ENCODE measurements at places on chromosomes 12 and 14. TPM values are rescaled to one million over a fixed set of nuclear protein-coding genes. Genes with fewer than 3 reads are reported as not detected.

DCAF4 gene
- total RNA-seq: 5.5 TPM

- no peak for DNase-seq
Measured at GRCh38 chr12:126418400-126418799, 1353.2 kb downstream of the AACS start.

PLEKHD1 gene
- 0.22 TPM for total RNA-seq

GRCh38 chr12:68746572-68747180 lies 700 bp downstream of the SLC35E3 start:
- peak; percentile 64 for DNase-seq

C12orf57 gene
- 251 TPM for total RNA-seq

MRPL51 gene
- 280 TPM for total RNA-seq

GRCh38 chr14:27148143-27148542 lies 550.3 kb upstream of the NOVA1 start:
- no peak for DNase-seq

DNA sequence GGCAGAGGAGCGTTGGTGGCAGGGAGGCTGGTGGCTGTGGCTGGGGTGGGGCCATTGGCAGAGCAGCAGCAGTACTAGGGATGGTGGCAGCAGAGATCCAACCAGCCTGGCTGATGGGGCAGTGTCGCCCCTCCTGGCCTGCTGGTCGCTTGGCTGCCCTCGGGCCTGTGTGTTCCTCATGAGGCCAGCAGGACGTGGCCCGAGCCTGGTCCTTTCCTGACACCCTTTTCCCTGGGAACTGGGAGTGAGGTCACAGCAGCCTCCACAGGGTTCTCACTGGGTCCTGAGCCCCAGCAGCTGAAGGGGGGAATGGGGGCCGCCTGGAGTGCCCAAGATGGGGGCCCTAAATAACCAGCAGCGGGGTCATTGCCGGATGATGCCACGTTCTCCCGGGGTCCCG lies 46.1 kb downstream of the KIF26A start:
- DNase-seq: no peak

DNA sequence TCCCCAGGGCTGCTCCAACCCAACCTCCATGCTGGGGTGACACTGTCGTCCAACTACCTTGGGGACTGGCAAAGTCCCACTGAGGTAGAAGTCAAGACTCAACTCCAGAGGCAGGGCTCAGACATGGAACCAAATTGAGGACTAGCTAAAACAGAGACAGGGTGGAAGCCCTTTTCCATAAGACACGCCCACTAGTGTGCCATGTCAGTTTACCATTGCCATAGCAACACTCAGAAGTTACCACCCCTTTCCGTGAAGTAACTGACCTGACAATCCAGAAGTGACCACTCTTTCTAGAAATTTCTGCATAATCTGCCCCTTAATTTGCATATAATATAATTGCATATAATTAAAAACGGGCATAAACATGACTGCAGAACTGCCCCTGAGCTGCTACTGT lies 409.6 kb downstream of the MED13L start:
- DNase-seq: no peak

GRCh38 chr14:51784466-51784865 lies 75.9 kb upstream of the GNG2 start:
- no peak for DNase-seq

OTX2 gene
- not detected for total RNA-seq

DNA sequence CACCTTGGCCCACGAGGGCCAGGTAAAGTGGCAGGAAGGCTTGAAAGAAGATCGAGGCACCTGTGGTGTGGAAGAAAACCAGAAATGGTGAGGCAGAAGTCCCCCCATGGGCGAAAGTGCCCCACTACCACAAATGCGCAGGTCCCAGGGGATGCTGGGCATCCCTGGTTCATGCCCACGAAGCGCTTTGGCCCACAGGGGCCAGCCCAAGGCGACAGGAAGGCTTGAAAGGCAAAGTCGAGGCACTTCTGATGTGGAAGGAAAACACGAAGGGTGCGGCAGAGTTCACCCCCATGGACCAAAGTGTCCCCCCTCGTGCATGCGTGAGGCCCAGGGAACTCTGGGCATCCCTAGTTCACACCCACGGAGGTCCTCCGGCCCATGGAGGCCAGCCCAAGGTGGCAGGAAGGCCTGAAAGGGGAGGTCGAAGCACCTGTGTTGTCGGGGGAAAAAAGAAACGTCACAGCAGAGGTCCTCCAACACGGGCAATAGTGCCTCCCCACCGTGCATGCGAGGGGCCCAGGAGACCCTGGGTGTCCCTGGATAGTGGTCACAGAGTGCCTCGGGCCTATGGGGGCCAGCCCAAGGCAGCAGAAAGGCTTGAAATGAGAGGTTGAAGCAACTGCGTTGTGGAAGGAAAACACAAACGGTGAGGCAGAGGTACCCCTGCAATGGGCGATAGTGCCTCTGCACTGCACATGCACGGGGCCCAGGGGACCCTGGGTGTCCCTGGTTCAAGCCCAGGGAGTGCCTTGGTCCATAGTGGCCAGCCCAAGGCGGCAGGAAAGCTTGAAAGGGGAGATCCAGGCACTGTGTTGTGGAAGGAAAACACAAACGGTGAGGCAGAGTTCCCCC lies 373.9 kb downstream of the ALG10 start:
- DNase-seq: peak; percentile 11

DNA sequence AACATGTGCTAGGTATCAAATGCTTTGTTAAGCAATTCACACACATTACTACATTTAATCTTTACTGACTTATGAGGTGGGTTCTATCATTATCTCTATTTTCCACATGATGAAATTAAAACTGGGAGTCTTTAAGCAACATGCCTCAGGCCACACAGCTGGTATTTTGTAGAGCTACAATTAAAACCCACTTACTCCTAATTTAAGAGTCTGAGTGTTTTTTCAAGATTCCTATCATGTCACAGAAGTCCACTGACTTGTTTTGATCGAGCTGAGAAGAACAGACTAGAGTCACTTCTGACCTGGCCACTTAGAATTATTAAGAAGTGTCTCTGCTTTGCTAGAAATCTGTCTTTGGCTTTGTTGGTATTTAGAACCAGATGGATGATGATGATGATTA lies 670.7 kb downstream of the NRXN3 start:
- DNase-seq: no peak

SLC38A4 gene
- 2.3 TPM for total RNA-seq

DNA sequence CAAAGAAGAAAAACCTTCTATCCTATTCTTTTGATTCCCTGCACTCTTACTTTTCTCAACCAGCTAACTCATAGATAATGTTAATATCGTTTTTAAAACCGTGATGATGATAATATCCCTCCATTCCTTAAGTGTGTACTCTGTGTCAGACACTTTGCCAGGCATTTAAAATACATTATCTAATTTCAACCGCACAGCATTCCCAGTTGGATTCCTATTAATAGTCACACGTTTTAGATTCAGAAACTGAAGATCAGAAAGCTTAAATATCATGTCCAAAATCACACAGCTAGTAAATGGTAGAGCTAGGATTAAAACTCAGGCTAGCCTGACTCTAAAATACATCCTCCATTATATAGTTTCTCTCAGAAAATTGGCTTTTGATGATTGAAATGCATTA lies 366.0 kb downstream of the NELL2 start:
- DNase-seq: no peak

- DNase-seq: peak; percentile 70
Measured at GRCh38 chr14:64501411-64502171, 2.0 kb downstream of the ZBTB25 start.

SLC7A7 gene
- total RNA-seq: 4.6 TPM

GRCh38 chr12:92987846-92988621 lies 58.9 kb upstream of the EEA1 start:
- DNase-seq: peak; percentile 43

- DNase-seq: no peak
Measured at GRCh38 chr14:53192052-53192760, 39.1 kb upstream of the DDHD1 start.

DNA sequence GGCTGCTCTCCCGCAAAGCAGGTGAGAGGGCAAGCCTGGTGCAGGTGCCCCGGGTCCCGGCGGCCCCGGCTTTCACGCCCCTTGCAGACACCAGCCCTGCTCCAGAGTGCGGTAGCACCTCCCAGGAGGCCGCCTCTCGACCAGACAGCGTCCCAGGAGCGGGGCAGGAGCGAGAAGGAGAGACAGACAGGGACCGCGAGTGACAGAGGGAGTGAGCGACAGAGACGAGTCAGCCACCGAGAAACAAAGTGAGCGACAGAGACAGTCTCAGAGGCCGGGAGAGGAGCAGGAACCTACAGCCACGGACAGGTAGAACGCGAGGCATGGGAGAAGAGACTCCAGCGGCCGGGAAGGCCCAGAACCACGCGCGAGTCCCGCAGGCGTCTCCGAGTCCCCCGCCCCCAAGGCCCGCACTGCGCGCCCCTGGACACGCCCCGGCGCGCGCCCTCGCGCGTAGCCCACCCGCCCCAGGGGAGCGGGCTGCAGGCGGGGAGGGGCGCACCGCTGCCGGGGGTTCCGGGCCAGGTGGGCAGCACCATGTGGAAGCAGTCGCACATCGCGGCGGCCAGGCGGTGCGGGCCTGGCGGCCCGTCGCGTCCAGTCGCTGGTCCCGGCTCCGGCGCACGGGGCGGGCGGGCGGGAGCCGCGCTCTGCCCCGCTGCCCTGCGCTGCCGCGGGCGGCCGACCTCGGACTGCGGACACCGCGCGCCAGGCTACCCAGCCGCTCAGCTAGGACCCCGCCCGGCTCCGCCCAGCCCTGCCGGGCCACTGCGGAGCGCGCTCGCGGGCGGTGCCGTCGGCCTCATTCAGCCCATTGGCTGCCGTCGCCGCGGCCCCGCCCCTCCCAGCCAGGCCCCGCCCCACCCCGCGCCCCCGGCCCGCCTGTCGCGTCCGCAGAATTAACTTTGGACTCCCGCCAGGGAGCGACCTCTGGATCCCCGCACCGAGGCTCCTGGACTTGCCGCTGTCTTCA lies at the start of gene AHNAK2:
Gene AHNAK2, minus strand, starts transcription at position 694 of the 973 bp plus-strand sequence. Its CDS starts 137 bp downstream, at position 557.
- peak; percentile 88 for DNase-seq

TRPV4 gene
- total RNA-seq: 0.35 TPM

GPRC5D gene
- not detected for total RNA-seq

DPY19L2 gene
- 41.3 TPM for total RNA-seq

DNA sequence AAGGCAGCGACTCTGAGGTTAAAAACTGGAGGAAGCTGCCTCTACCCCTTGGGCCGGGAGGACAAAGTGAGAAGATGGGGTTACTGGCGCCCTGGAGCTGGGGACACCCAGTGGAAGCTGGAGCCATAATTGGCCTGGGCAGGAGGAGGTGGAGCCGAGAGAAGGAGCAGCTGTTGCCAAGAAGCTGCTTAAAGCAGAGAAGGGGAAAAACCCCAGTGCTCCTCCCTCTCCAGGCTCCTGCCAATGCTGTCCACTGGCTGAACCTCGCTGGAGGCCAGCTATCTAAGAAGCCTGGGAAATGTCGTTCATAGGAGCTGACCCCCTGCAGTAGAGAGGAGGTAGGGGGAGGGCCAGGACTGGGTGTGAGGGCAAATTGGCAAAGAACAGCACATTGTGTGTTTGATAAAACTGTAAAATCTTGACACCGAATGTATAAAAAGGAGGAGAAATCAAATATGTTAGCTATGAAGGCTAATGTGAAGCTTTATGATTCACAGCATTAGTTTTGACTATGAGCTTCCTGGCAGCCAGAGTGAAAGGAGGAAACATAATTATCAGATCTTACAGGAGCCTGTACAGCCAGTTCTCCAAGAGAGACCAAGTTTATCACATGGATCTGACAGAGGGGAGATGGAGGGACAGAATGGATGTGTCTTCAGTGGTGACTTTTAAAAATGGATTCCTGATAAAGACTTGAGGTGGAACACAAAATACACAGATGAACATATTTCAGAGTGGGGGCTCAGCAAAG lies 9.5 kb downstream of the HHIPL1 start:
- DNase-seq: peak; percentile 74

- DNase-seq: no peak
Measured at GRCh38 chr14:35222872-35223466, 69.2 kb upstream of the PSMA6 start.

GRCh38 chr12:60191676-60192359 lies 596.0 kb downstream of the SLC16A7 start:
- DNase-seq: no peak

HIF1A gene
- total RNA-seq: 47.1 TPM

DNA sequence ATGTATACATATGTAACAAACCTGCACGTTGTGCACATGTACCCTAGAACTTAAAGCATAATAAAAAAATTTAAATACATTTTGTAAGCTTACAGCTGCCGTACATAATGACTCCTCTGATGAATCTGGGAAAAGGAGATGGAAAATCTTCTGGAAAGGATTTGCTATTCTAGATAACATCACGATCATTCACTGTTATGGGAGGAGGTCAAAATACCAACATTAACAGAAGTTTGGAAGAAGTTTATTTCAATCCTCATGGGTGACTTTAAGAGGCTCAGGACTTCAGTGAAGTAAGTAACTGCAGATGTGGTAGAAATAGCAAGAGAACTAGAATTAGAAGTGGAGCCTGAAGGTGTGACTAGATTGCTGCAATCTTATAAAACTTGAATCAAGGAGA lies 172.2 kb downstream of the SLC16A7 start:
- no peak for DNase-seq

DNA sequence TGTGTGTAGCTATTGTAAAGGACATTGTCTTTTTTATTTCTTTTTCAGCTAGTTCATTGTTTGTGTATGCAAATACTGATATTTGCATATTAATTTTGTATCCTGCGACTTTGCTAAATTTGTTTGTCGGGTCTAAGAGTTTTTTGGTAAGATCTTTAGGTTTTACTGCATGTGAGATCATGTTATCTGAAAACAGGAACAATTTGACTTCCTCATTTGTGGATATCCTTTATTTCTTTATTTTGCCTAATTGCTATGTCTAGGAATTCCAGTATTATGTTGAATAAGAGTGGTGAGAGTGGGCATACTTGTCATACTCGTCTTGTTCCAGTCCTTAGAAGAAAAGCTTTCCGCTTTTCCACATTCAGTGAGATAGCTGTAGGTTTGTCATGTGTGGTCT lies 28.8 kb downstream of the SIX4 start:
- no peak for DNase-seq

- no peak for DNase-seq
Measured at GRCh38 chr14:101624536-101624935, 63.2 kb downstream of the DIO3 start.

GRCh38 chr12:40742041-40742440 lies 49.8 kb downstream of the CNTN1 start:
- no peak for DNase-seq

GRCh38 chr12:95105540-95105939 lies 32.1 kb upstream of the NR2C1 start:
- no peak for DNase-seq

STAC3 gene
- total RNA-seq: 1.2 TPM

- DNase-seq: peak; percentile 82
Measured at GRCh38 chr12:75908961-75909605, 122.5 kb downstream of the PHLDA1 start.

FGD4 gene
- 17.3 TPM for total RNA-seq
